Naive thymus-derived CD4-positive, alpha-beta T cell (primary cell): ENCODE measurements at places on chromosomes 4 and X. TPM values are rescaled to one million over a fixed set of nuclear protein-coding genes. Genes with fewer than 3 reads are reported as not detected.

The RNF4 gene
- total RNA-seq, result 90.8 TPM

DNA sequence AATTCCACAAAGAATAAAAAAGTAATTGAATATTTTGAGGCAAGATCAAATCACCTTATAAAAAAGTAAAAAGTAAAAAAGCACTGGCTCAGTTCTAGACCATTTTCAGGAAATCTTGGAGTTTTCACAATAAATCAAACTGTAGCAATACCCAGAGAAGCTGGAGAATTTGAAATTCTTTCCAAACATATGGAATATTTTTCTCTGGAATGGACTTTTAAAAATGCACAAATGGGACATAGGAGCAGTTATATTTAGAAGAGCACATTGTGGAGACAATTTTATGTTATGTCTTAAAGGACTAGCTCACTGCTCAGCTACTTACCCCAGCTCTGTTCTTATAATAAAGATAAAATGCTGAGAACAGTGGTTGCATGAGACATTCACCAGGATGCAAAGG lies 211.9 kb upstream of the KIT start:
- H3K27me3 ChIP-seq, result no peaks in the 10 kb centered on the region
- H3K4me3 ChIP-seq, result no peak overlapping the region
- H3K27ac ChIP-seq, result no peak overlapping the region
- no peak for DNase-seq
- H3K36me3 ChIP-seq, result no peaks in the 10 kb centered on the region
- H3K4me1 ChIP-seq, result no peaks in the 10 kb centered on the region

GRCh38 chr4:6779667-6780565 lies 2.6 kb upstream of the KIAA0232 start:
- H3K27me3 ChIP-seq, result no peaks in the 10 kb centered on the region
- no peak for DNase-seq
- H3K36me3 ChIP-seq, result no peaks in the 10 kb centered on the region
- H3K4me3 ChIP-seq, result no peak overlapping the region
- peaks cover 23% of the 10 kb centered on the region for H3K4me1 ChIP-seq
- peak overlapping the region; percentile 43 for H3K27ac ChIP-seq

GRCh38 chr4:173682609-173683008 lies 152.6 kb upstream of the HAND2 start:
- no peak for DNase-seq
- H3K4me3 ChIP-seq, result no peak overlapping the region
- H3K4me1 ChIP-seq, result no peaks in the 10 kb centered on the region
- no peaks in the 10 kb centered on the region for H3K27me3 ChIP-seq
- H3K27ac ChIP-seq, result no peak overlapping the region

DNA sequence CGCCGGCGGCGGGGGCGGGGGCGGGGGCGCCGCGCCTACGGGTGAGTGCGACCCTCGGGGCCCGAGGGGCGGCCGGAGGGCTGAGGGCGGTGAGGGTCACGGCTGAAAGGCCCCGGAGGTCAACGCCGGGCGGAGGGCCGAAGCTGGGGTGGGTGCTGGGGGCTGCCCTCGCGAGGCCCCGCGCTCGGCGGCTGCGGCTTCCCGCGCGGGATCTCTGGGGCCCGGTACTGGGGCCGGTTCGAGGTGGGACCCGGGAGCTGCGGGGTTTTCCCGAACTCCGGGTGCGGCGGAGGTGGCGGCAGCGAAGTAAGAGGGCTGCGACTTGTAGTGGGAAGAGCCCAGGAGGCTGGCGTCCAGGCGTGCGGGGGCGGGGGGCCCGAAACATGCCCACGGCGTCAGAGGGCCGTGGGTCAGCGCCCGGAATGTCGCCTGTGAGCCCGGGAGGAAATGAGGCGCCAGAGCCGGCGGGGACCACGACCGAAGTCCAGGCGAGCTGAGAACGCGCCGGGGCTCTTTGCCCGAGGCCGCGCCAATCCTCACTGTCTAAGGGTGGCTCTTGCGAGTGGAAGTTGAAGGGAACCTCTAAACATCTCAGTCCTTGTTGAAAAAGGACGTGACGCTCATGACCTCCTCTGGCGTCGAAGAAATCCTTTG lies 407 bp downstream of the IL13RA1 start:
- H3K27ac ChIP-seq, result no peak overlapping the region
- DNase-seq, result no peak
- no peak overlapping the region for H3K4me3 ChIP-seq
- H3K36me3 ChIP-seq, result no peaks in the 10 kb centered on the region
- peaks cover 5% of the 10 kb centered on the region for H3K4me1 ChIP-seq
- peaks cover 6% of the 10 kb centered on the region for H3K27me3 ChIP-seq

DNA sequence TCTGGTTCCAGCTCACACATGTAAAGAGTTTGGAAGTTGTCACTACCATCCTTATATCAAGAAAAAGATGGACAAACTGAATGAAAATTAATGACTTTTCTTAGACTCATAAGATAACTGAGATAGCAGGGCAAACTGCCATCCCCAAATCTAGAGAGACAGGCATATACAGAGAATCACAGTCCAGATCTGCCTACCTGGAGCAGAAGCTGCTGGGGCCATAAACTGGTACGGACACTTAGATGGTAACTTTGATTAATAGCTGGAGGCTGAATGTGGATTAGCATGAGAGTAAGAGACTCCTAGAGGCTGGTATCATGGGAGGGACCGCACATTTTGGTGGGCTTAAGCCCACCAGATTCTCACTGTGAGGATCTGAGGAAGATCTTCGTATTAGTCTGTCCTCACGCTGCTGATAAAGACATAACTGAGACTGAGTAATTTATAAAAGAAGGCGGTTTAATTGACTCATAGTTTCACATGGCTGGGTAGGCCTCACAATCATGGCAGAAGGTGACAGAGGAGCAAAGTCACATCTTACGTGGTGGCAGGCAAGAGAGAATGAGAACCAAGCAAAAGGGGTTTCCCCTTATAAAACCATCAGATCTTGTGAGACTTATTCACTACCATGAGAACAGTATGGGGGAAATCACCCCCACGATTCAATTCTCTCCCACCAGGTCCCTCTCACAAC lies 10.8 kb upstream of the POLA1 start:
- H3K27me3 ChIP-seq, result no peaks in the 10 kb centered on the region
- H3K27ac ChIP-seq, result no peak overlapping the region
- no peaks in the 10 kb centered on the region for H3K36me3 ChIP-seq
- no peaks in the 10 kb centered on the region for H3K4me1 ChIP-seq
- no peak overlapping the region for H3K4me3 ChIP-seq
- DNase-seq, result no peak
